ENCODE measurements at places on chromosomes 2 and 18.

DNA sequence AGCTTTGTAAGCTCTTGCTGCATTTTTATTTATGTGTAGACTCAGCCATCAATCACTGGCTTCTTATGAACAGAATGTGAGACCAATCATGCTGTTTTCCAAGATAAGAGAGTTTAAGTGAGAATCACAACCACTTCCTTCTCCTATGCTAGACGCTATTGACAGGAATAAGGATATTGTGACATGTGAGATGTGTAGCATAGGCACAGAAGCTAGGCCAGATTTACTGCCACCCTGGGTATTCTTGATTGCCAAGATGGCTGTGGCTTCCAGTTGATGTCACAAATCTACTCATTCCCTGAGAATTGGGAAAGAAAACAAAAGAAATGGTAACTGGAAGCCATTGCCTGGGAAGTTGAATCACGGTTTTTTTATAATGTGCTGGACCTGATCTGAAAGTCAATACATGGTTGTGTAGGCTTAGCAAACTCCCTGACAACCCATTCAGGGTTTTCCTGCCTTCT is 49.9 kb downstream of the RAB27B start:
- DNase-seq = no peak

GRCh38 chr2:202764991-202765390 is 106.6 kb downstream of the ICA1L start:
- DNase-seq = no peak

GRCh38 chr18:32907648-32908423 is 135.0 kb upstream of the KLHL14 start:
- DNase-seq = no peak

- no peak for DNase-seq
These were observed 118.8 kb downstream of the MSH2 start for GRCh38 chr2:47521666-47522285.

- DNase-seq = no peak
These were observed 179.6 kb downstream of the SATB2 start for GRCh38 chr2:199278099-199278498.

DNA sequence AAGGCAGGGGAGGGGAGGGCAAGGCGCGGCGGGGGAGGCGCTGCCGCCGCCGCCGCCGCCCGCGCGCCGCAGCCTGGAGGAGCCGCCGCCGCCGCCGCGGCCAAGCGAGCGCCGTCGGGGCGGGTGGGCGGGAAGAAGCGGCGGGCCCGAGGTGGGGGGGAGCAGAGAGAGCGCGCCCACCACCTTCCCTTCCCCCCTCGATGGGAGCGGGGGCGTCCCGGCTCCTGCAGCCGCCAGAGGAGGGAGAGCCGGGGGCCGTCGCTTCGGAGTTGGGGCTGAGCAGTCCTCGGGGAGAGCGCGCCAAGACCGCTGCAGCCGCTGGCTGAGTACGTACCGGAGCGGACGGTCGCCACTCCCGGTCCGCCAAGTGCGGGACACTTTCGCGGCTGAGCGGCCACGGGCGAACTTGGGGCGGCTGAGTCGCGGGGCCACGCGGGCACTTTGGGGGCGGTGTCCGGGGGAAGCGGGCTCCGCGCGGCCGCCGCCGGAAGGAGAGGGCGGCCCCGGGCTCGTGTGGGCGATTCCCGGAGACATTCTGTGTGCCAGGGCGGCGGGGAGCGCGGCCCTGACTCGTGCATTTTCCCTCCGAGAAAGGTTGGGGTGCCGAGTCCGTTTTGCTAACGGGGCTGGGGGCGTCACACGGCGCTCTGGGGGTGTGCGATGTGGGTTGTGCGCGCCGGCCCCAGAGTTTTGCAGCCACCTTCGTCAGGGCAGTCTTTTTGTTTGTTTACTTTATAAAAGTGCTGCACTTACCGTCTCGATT is at the start of gene NAB1:
Gene NAB1 (plus strand): TSS at position 49 of the 763 bp plus-strand sequence. CDS start 10,094 bp downstream, outside the sequence.
- DNase-seq = no peak

GRCh38 chr18:61851940-61852451 is 40.8 kb downstream of the RNF152 start:
- no peak for DNase-seq

GRCh38 chr2:201642579-201643215 is 606 bp downstream of the TMEM237 start:
- no peak for DNase-seq

GRCh38 chr18:53874103-53874502 is 350.4 kb downstream of the MBD2 start:
- DNase-seq = no peak

DNA sequence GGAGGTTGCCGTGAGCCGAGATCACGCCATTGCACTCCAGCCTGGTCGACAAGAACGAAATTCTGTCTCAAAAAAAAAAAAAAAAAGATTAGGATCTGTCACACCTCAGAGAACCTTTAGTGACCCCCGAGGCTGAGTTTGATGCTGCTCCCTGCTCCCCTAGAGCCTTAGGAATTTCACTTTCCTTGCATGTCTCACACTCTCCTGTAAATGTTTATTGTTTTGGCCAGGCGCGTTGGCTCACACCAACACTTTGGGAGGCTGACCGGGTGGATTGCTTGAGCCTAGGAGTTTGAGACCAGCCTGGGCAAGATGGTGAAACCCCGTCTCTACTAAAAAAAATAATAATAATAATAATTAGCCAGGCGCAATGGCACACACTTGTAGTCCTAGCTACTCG is 31.5 kb downstream of the SRSF7 start:
- no peak for DNase-seq

DNA sequence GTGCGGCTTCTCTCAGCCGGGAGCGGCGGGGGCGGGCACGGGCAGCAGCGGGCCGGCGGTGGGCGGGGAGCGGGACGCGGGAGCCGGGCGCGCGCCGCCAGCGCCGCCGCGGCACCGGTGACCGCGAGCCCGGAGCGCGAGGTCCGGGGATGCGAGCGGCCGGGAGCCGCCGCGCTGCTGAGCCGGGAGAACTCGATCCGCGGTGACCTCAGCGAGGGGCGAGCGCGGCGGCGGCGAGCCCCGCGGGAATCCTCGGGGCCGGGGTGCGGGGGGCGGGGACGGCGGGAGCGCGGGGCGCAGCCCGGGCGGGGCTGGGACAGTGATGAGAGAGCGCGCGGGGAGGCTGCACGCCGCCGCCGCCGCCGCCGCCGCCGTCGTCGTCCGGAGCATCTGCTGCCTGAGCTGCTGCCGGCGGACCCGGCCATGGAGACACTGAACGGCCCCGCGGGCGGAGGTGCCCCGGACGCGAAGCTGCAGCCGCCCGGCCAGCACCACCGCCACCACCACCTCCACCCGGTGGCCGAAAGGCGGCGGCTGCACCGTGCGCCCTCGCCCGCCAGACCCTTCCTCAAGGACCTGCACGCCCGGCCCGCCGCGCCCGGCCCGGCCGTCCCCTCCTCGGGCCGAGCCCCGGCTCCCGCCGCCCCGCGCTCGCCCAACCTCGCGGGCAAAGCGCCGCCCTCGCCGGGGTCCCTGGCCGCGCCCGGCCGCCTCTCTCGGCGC is at the start of gene MTCL1:
Gene MTCL1 (plus strand): TSS at position 319 of the 723 bp plus-strand sequence. CDS start 105 bp downstream, at position 424.
- no peak for DNase-seq

DNA sequence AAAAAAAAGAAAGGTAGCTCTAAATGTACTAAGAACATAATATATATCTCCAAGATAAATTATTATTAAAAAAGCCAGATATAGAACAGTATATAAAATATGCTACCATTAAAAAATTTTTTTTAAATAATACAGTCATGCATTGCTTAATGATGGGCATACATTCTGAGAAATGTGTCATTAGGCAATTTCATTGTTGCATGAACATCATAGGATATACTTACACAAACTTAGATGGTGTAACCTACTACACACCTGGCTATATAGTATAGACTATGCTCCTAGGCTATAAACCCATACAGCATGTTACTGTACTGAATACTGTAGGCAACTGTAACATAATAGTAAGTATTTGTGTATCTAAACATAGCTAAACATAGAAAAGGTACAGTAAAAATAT is 18.3 kb upstream of the LAPTM4A start:
- no peak for DNase-seq

DNA sequence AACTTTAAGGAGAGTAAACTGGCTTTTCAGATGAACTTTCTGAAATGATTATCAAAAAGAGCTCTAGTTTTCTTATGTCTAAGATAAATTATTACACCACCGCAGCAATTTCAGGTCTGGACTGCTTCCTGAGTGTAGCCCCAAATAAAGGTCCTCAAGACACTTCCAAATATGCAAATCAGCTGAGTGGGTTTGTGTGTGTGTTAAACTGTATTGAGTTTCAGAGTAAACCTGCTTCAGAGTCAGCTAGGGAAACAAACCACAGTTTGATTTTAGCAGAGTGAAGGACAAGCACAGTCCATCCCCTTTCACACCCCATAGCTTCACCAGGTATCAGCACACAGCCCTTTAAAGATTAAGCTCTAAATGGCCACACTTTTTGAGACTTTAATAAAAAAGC is 168.7 kb downstream of the NRXN1 start:
- no peak for DNase-seq

DNA sequence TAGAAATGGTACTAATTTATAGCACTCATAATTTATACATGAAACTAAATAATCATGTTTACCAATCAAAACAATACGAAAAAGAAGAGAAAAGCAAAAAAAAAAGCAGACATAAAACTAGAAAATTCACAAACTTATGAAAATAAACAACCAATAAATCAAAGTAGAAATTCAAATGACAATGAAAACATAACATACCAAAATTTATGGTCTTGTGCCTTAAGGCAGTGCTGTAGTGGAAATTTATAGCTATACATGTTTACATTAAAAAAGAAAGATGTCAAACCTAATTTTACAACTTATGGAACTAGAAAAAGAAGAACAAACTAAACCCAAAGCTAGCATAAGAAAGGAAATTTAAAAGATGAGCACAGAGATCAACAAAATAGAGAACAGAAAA is 16.1 kb upstream of the SPR start:
- no peak for DNase-seq

GRCh38 chr2:190811811-190812210 is 68.8 kb upstream of the GLS start:
- no peak for DNase-seq

GRCh38 chr2:174779361-174779928 is 15.2 kb upstream of the CHRNA1 start:
- DNase-seq = no peak

- no peak for DNase-seq
These were observed 172.5 kb upstream of the RAB6C start for GRCh38 chr2:129806990-129807389.

GRCh38 chr2:231708773-231709635 is 679 bp downstream of the PTMA start:
- DNase-seq = no peak

- DNase-seq = no peak
These were observed 45.8 kb upstream of the SMIM21 start for GRCh38 chr18:75473316-75473715.

DNA sequence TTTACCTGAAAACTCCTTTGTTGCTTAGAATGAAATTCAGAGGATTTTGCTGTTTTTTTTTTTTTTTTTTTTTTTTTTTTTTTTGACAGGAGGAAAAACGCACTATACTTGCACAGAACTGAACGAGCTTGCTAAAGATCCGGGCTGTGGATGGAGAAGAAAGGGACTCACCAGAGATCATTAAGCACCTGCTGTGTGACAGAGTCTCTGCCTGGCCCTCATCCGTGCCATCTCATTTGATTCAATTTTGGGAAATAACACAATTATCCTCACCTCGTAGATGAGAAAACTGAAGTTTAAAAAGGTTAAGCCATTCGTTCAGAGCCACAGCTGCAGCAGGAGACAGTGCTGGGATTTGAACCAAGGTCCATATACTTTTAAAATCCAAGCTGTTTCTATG is 775.4 kb upstream of the ID2 start:
- DNase-seq = no peak

Measured in cortex of kidney (tissue), 1 donor.